Activated T-cell treated with anti-CD3 and anti-CD28 coated beads for 48 hours (primary cell): ENCODE measurements at places on chromosomes 3 and 15.

GRCh38 chr15:70048578-70049514 is 48.9 kb downstream of the TLE3 start:
- no peak for DNase-seq

DNA sequence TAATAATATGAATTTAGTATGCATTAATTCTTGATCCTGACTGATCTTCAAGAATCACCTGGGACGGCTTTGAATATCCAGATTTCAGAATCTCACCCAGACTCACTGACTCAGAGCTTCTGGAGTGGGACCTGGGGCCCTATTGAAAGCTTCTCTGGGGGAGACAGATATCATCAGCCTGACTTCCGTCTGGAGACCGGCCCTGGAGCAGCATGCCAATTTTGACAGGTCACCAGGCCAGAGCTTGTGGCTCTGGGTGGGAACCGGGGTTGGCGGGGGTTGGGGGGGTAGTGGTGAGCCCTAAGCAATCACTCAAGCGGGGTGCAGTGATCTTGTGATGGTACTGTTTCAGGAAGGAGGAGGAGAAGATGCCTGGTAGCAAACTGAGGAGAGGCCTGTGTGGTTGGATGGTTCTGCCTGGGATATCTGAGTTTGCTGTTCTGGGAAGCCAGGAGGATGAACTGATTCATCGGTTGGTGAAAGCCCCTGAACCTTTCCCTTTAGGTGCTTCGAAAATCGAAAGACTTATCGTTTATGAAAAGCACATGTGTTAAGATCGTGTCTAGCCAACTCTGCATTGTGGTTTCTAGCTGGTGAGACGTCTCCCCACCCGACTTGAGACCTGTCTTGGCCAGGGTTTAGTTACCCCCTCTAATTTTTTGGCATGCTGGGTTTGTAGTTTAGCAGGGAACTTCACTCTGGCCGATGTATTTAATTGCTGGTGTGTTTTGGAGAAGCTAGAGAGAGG is 263.9 kb upstream of the C2CD4B start:
- DNase-seq: no peak

GRCh38 chr15:59349680-59350420 is 22.8 kb downstream of the MYO1E start:
- DNase-seq: peak; percentile 7

DNA sequence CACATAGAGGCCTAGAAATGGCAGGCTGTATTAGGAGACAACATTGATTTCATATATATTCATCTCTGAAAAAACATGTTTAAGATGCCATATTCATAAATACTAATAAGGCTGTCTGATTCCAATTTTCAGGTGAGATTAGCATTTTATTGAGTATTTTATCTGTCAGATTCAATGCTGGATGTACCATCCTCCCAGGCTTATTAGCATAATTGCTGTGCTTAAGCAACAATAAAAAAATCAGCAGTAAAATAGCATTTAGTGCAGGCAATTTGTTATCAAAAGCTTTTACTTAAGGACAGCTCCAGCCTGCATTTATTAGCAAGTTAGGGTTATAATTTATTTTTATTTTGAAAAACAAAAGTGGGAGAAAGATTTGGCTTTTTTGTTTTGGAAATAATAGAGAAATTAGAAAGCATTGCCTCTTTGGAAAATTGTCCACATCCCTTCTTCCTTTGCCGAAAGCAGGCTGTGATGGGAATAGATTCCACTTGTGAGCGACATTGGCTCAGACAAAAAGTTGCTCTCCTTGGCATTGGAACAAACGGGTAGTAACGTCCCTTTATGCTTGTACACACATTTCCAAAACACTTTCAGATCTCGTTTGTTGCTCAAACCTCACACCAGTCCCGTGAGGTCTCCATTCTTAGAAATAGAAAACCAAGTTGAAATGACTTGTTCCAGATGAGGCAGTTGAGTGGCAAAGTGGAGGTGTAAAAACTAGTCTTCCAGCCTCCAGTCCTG is 134.0 kb downstream of the LPP start:
- no peak for DNase-seq

DNA sequence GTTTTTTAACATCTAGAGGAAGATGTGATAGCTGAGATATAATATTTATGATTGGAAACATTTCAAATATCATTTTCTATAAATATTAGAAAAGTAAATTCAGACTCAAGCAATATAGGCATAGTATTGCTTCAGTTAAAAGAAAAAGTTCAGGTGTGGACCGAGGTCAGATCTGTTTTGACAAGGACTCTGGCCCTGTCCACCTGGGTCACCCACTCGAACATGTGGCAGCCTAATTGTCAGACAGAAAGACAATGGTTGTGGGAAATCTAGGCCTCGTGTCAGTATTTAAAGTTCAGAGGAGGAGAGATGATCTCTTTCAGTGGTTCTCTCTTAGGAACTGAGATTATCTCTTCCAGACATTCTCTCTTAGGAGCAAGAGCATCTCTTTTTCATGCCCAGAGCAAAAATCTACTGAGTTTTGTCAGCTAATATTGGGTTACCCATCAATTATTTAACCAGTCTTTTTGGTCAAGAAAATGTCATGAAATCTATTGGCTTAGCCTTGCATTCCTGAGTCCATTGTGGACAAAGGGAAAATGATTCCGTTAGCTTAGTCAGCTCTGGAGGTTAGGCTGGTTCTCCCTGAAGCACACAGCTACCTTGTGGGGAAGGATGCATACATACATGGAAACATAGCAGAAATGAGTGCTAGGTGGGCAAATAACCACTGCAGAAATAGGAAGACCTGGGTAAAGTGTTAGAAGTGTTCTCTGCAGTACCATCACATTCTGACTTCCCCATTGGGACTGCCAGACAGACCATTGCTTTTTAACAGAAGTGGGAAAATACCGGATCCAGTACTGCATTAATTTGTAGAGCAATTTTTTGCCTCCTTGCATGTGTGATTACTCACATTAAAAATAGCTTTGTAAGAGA is 343.3 kb downstream of the GRM7 start:
- no peak for DNase-seq

DNA sequence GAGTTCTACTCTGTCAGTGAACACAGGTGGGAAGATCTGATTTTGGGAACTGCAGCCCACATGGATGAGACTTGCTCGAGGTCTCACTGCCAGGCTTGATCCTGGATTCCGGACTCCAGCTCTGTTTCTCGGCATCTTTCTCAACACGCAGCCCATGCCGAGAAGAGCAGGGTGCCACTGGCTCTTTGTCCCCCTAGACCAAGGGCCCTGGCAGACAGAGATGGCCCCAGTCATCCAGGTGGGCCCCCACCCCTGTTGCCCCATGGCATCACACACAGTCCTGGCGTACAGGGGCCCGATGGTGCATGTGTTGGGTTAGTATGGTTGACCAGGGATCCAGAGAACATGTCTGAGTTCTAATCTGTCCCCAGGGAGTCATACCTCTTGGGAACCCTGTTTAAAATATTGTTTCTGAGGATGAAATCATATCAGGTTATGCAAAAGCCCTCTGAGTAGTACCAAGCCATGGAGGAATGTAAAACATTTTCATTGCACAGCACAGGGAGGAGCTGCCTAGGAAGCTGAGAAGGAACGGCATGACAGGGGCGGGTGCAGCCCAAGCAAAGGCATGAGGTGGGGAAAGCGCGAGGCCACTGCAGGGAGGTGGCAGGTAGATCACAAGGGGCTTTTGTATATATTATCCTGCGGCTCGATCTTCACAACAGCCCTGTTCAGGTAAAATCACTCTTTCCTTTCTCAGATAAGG is 320.6 kb downstream of the UACA start:
- no peak for DNase-seq

DNA sequence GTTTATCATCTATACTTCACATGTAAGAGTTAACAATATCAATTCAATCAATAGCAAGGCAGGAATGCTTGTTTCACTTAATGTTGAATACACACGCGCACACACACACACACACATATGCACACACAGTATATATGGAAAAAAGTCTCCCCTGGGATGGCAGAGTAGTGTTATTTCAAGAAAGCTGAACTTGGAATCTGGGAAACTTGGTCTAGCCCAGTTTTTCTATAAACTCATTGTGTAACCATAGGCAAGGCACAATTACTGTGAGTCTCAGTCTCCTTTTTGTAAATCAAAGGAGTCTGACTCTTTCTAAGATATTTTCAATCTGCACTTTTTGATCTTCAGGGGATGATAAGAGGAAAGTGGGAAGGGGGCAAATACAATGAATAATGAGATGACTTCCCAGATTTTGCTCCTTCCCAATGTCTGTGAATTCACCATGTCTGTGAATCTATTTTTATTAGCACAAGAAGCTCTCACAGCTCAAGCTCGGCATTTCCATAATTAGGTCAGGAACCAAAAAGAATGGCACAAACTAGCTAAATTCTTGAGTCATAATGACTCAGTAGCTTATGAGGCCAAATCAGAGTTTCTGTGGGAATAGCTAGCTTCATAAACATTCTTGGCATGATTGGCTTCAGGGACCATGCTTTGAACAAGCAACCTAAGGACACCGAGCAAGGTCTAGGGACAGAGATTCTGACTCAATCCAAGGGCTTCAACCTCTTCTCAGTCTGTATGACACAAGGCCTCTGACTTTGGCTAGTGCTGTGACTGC is 227.4 kb upstream of the DCBLD2 start:
- DNase-seq: no peak

- no peak for DNase-seq
These were observed 170.0 kb downstream of the TMEM108 start for GRCh38 chr3:133208184-133208583.

GRCh38 chr3:140843656-140844055 is 98.0 kb upstream of the SLC25A36 start:
- no peak for DNase-seq

DNA sequence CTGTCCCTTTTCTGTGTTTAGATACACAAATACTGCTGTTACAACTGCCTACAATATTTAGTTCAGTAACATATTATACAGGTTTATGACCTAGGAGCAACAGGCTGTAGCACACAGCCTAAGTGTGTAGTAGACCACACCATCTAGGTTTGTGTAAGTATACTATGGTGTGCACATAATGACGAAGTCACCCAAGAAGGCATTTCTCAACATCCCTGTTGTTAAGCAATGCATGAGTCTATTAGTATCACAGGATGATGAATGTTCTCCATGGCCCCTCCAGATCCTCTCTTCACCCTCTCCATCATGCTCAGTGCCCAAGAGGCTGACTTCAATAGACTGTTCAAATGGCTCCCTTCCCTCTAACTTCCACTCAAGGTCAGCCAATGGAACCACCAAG is 14.6 kb upstream of the SEC62 start:
- DNase-seq: no peak

DNA sequence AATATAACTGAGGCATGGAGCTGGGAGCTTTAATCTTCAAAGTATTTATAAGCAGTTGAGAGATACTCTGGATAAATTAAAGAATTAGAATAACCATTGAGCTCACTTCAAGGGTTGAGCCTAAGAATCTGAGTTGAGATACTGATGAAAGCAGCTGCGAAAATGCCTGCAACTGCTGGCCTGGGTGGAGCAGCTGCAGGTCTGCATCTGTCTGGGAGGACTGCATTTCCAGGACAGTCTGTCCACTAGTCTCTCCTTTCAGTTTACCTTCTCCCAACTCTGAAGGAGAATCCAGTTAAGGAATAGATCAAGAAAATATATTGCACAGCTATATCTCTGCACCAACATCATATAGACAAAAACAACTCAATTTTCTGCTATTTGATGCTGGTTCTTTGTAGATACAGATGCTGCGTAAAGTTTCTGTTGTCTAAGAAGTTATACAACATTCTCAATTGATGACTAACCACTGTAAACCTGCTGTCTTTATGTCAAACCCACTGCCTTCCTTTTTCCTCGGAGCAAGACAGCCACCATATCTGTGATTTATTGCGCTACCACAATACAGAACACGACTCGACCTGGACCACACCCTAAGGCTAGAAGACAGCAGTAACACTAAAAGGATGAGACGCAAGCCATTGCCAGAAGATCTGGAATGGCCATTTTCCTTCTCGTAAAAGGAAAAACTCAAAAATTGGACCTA is 245.1 kb downstream of the MAGI1 start:
- no peak for DNase-seq

GRCh38 chr3:36894914-36895313 is 49.9 kb downstream of the TRANK1 start:
- no peak for DNase-seq

GRCh38 chr15:60592371-60593169 is 113.6 kb upstream of the ICE2 start:
- peak; percentile 79 for DNase-seq

GRCh38 chr3:98617841-98618240 is 24.4 kb upstream of the CPOX start:
- DNase-seq: no peak

- DNase-seq: no peak
These were observed 171.1 kb upstream of the TTC14 start for GRCh38 chr3:180430896-180431295.

DNA sequence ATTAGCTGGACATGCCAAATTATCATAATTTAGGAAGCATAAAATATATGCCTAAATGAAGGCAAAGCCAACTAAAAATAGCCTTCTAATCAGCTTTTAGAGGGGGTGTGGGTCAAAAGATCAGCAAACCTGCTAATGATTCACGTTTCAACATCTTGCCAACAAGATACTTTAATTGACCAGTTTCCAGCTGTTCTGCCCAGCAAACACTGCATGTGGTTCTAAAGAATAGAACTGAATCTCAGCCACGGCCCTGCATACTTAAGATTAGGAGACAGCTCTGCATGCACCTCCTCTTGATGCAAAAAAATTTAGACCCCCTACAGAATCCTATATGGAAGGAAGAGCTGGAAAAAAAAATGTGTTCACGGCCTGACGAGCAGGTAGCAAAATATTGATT is 500.5 kb downstream of the TBL1XR1 start:
- DNase-seq: no peak

DNA sequence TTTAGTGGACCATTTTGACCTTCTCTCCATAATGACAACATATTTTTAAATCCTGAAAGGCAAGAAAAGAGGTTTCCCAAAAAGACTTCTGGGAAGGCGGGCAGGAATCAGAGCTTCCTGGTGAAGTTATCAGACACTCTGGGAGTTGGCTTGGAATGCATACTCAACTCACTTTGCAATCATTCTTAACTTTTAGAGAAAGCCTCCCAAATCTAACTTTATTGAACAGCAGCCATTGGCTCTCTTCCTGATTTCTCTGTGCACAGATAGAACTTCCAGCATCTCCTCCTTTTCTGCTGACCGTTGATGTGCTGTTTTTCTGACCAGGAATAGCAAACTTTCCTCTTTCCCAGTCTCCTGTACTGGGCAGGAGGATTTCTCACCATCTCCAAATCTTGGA is 44.6 kb downstream of the PLCL2 start:
- no peak for DNase-seq

DNA sequence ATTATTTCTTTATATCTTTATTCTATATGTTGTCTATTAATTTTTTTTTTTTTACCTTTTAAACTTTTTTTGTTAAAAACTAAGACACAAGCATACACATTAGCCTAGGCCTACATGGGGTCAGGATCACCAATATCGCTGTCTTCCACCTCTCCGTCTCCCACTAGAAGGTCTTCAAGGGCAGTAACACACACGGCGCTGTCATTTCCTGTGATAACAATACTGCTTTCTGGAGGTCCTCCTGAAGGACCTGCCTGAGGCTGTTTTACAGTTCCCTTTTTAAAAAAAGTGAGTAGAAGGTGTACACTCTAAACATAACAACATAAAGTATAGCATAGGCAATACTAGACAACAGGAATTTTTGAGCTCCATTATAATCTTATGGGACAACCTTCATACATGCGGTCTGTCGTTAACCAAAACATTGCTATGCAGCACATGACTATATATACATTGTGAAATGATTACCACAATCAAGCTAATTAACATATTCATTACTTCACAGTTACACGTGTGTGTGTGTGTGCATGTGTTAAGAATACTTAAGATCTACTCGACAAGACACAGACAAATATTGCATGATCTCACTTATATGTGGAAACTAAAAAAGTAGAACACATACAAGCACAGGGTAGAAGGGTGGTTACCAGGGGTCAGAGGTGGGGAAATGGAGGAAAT is 20.8 kb downstream of the RAB6B start:
- no peak for DNase-seq
